Cortex of kidney (tissue), 1 donor: ENCODE measurements at places on chromosomes 1 and 21.

DNA sequence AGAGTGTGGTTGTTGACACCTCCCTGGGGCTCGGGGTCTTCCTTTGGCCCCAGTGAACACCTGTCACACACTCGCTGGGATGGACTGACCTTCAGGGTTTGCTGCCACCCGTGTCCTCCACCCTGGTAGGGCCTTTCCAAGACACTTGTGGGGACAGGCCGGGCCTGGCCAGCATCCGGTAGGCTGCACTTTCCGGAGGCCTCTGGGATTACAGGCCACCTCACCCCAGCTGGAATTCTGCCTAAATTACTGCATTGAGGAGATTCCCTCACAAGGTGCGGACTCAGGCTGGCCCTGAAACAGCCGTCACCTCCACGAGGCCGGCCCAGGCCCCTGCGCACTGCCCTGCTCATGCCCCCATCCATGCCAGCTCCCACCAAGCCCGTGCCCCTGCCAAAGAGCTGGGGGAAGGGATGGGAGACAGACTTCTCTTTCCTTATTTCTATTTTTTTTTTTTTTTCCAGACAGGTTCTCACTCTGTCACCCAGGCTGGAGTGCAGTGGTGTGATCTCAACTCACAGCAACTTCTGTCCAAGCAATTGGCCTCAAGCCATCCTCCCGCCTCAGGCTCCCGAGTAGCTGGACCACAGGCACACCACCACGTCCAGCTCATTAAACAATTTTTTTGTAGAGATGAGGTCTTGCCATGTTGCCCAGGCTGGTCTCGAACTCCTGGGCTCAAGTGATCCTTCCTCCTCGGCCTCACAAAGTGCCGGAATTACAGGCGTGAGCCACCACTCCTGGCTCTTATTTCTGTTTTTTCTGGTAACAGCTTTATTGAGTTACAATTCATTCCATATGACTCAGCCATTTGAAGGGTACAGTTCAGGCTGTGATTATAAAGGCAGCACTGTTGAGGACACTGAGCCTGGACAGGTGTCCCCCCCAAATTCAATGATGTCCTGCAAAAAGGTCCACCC is 11.3 kb downstream of the CSTB start:
- no peak for DNase-seq

DNA sequence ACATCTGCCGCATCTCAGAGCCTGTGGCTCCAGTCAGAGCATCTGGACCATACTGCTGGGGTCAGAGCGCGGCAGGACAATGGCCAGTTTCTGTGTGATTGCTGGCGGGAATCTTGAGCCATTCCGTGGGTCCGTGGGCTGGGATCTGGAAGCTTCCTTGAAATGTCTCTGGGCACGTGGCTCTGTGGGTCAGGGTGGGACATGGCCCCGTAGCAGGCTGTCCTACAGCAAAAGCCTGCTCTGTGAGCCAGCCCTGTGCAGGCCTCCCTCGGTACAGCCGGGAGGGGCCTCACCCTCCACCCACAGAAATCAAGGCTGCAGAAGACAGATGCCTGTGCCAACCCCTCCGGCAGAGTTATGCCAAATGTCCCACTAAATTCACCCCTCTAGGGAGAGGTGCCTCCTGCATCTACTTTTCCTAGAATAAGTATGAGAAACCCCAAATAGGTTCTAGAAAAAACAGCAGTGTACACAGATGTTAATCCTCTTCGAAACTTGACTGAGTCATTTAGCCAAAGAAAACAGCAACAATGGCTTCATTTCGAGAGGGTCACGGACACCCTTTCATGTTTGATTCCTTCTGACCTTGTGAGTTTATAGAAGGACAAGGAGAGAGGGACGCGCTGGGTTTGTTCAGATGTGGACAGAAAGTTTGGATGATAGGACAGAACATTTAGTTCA is 27.8 kb downstream of the COL18A1 start:
- DNase-seq: no peak

DNA sequence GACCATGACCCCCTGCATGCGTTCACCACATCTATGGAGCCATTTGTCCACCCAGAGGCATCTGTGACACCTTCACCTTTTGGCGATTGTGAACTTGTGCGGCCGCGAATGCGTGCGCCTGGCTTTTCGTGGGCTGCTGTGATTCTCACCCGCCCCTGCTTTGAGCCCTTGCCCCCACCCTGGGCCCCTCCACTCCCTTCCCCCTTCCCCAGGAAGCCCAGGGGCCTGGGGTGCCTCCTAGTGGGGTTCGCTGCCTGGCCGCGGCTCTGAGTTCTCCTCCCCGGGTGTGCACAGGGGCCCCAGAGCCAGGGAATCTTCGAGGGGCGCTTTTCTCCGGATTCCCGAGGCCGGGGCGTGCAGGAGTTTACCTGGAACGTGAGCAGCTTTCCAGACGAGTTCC is 97.9 kb upstream of the ACTRT2 start:
- DNase-seq: no peak

DNA sequence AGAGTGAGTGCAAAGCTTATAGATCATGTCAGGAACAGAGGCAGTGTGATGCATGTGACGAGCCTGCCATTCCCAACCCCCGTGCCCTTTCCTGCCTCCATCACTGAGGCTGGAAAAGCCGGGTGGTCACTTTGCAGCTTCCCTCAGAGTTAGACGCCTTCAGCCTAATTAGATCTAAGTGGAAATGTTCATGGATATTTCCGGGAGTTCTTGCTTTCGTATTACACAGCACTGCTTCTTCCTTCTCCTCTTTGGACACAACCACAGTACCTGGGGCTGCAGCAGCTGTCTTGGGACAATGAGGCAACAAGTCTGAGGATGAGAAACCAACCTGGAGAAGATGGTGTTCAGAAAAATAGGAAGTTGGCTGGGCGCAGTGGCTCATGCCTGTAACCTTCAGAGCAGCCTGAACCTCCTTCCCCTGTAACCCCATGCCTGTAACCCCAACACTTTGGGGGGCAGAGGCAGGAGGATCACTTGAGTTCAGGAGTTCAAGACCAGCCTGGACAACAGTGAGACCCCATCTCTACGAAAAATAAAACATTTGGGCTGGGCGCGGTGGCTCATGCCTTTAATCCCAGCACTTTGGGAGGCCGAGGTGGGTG is 24.5 kb downstream of the SERINC2 start:
- no peak for DNase-seq

GRCh38 chr21:30044447-30045064 is 104.8 kb upstream of the GRIK1 start:
- DNase-seq: no peak

DNA sequence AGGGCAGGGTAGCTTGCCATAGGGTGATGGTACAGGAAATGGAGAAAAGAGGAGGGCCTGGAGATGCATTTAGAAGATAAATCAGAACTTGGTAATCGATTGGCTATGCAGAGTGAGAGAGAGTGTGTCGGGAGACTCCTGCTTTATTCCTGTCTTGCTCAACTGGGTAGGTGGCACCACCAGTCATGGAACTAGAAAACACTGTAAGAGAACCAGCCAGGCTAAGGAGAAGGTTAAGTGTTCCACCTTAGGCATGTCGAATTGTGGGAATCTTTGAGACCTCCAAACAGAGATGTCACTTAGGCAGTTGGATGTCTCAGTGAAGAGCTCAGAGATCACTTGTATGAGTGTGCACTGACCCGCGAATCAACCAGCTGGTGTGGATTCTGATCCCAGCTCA is 28.7 kb upstream of the RD3 start:
- DNase-seq: no peak

DNA sequence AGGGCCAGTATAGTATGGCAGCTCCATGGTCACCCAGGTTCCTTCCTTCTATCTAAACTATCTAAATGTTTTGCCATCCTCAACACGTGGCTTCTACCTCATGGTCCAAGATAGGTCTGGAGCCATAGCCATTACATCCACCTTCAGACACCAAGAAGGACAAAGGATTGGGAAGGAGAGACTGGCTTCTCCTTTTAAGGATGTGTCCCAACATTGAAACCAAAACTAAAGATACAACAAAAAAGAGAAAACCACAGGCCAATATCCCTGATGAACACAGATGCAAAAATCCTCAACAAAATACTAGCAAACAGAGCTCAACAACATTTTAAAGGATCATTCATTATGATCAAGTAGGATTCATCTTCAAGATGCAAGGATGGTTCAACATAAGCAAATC is 24.8 kb downstream of the HSD11B1 start:
- no peak for DNase-seq

DNA sequence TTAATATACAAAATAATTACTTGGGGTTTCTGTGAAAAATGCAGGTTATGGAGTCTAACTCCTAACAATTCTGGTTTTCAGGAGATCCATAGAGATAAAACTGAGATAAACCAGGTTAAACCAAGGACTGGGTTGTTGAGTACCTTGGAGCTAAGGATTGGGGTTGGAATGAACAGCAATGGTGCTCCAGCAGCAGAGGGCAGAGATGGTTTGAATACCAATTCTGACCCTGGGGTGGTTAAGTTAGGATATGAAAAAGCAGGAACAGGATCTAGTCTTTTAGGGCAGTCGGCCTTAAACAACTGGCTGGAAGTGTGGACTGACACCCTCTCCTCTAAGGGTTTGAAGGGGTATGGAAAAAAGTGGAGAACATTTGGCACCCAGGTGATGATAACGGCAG is 53.0 kb downstream of the UROD start:
- DNase-seq: no peak
